Activated T-helper 1 cell treated with anti-CD3 and anti-CD28 coated beads, Interleukin-12 subunit alpha, Interleukin-12 subunit beta, Interleukin-2, Interleukin-4 antibody, amounts not matched to agents 30 ng/mL and 10 ng/mL and 1 ng/mL, durations not matched to agents 14 hours and 24 hours and 36 hours (primary cell): ENCODE measurements at places on chromosomes 7 and 10.

DNA sequence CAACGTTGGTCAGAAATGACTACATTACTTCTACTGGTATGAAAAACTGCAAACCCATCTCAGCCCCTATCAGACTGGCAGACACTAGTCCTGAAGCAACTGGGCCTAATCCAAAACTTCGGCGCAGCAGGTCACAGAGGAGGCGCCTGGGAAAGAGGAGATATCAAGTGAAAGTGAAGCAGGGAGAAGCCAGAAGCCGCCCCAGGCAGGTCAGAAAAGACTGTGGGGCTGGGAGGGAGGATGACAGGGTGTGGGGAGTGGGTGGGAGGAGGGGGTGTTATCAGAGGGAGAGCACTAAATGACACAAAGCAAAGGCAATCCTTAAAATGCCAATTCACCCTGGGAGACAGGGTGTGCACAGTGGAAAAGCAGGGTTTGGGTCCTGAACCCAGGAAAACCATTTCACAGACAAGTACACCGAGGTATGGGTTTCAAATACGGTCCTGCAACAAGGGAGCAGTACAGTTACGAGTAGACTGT, 731 bp downstream of the CHCHD3 start:
- DNase-seq, result no peak

- no peak for DNase-seq
These were observed 357.1 kb downstream of the TCERG1L start for GRCh38 chr10:130954326-130954905.

DNA sequence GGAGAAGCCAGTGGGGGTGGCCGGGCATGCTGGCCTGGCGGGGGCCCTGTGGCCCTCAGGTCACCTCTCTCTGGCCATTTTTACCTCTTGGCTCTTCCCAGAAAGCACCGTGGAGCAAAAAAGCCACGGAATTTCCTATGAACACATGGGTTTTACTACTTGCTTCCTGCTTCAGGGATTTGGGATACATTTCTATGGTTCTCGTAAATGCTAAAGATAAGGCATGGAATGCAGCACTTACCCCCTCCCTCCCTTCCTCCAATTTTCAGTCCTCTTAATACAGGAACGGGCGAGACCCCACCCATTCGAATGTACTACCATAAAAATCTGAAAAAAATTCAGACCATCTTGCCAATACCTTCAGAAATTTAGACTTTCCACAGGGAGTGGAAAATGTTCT, 279.7 kb downstream of the ARHGAP12 start:
- no peak for DNase-seq

DNA sequence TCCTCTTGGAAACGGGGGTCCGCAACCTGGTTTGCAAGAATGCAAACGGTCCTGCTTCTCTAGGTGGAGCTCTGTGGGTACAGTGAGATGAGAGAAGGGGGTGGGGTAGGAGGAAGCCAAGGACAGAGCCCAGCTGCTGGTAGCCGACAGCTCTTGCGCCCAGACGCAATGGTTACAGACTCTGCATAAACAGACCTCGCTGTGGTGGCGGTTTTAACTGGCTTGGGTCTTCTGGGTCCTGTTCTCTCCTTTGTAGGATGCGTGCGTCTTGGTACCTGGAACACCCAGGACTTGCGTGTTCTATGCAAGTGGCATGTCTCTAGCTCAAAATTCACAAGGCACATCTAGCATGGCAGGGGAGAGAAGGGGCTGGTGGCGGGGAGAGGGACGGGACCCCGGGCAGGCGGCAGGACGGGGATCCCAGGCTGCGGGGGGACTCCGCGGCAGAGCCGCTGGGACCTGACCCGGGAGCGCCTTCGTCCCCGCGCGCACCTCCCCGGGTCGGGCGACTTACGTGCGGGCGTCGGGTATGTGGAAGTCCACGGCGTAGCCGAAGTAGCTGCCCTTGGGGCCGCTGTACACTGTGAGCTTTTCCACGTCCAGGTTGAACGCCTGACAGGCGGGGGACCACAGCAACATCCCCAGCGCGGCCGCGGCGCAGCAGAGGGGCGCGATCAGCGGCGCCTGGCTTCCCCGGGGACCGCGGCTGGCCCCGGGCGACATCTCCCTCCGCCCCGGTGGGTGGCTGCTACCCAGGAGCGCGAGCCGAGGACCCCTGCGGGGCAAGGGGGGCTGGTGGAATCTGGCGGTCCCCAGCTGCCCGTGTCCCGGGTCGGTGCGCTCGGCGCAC, 448 bp downstream of the ITGA8 start:
- no peak for DNase-seq

- no peak for DNase-seq
These were observed 49.7 kb downstream of the CUZD1 start for GRCh38 chr10:122795924-122796323.

- no peak for DNase-seq
These were observed 42.7 kb downstream of the TMEM26 start for GRCh38 chr10:61410353-61411070.

- DNase-seq, result no peak
These were observed 30.3 kb upstream of the LSM8 start for GRCh38 chr7:118153551-118154177.

GRCh38 chr10:49534670-49535381, 4.1 kb downstream of the ERCC6 start:
- DNase-seq, result no peak

- DNase-seq, result peak; percentile 51
These were observed 81.1 kb downstream of the ZMIZ1 start for GRCh38 chr10:79149662-79150443.

DNA sequence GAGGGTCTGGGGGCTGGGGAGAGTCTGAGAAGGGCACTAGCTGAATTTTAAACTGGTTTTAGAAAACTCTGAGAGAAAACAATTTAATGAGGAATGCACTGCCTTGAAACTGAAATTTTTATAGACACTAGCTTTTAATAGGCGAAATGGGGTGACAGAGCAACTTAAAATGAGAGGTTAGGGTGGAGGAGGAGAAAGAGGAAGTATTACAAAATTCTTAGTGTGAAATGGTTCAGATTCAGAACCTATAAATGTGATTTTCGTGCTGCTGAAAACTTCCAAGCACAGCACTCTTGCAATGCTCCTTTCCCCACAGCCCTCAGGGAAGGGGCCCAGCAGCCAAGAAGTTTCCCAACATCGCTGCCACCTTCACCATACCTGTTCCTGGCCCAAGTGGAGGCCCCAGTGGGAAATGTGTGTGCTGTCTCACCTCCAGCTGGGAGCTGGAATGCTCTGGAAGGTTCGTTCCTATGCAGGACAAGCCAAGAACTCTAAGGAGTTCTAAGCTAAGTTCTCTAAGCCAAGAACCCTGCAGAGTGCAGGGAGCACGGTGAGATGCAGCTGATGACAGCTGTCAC, 60.0 kb downstream of the ATXN7L1 start:
- no peak for DNase-seq

DNA sequence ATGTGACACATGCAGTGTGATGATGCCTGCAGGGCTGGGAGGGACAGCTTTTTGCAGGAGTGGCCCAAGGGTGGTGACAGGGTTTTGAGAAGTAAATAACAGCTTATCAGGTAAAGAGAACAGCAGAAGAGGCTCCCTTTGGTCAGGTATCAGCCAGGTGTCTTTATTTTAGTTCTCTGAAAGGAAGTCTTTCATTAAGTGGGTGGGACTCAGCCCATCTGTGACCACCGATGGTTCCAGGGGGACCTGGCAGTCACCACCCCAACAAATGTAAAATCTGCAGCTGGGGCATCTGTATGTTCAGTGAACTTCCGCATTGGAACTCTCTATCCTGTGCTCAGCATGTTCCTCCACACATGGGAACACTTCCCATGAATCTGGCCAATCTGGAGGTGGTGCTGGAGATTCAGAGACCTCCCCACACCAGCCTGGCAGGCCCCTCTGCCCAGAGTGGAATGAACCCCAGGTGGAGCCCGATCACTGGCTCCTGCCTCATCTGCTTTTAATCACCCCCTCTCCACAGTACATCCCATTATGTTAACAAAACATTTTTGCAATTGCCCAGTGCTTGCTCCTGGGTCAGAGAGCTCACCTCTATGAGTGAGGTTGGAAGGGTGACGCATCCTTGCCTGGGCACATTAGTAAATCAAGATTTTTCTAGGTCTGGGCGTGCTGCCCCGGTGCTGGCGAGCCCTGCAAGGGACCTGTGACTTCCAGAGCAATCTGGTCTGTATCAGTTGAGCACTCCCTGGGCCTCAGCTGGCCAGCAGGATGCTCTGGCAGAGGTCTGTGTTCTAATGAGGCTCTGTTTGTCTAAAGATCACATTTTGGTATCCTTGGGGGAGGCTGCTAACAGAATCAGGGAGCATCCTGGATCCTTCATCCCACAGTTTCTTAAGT, 140.4 kb upstream of the GDF10 start:
- DNase-seq, result no peak

DNA sequence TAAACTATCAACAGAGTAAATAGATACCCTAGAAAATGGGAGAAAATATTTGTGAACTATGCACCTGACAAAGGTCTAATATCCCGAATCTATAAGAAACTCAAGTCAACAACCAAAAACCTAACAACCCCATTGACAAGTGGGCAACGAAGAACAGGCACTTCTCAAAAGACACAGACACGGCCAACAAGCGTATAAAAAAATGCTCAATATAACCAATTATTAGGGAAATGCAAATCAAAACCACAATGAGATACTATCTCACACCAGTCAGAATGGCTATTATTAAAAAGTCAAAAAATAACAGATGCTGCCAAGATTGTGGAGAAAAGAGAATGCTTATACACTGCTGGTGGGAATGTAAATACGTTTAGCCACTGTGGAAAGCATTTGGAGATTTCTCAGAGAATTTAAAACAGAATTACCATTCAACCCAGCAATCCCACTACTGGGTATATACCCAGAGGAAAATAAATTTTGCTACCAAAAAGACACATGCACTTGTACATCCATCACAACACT, 63.2 kb upstream of the CAV2 start:
- DNase-seq, result no peak

- DNase-seq, result no peak
These were observed 107.4 kb downstream of the ATXN7L1 start for GRCh38 chr7:105768898-105769507.

DNA sequence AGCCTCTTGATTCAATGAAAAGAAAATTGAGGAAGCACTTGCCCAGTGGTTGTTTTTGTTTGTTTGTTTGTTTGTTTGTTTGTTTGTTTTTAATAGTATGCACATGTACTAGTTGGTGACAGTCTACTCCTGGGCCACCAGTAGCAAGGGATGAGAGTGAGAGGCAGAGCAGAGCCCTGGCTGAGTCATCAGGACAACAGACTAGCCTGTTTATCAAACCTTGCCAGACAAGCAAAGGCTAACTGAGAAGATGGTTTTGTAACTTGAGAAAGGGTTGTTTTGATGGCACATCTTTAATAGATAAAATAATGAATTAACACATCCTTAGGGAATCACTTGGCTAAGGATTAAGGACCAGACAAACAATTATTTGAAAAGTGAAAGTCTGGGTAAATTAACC, 78.1 kb downstream of the INHBA start:
- no peak for DNase-seq

DNA sequence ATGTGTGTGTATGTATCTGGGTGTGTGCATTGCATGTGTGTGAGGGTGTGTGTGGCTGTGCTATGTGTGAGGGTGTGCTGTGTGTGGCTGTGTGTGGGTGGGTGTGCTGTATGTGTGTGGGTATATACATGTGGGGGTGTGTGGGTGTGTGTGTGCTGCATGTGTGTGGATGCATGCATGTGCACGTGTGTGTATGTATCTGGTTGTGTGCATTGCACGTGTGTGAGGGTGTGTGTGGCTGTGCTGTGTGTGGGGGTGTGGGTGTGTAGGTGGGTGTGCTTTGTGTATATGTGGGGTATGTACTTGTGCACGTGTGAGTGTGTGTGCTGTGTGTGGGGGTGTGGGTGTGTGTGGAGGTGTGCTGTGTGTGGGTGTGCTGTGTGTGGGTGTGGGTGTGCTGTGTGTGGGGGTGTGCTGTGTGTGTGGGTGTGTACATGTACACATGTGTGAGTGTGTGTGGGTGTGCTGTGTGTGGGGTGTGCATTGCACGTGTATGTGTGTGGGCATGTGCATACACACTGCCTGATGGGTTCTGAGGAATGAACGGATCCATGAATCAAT, 579.8 kb downstream of the PTPRN2 start:
- no peak for DNase-seq

DNA sequence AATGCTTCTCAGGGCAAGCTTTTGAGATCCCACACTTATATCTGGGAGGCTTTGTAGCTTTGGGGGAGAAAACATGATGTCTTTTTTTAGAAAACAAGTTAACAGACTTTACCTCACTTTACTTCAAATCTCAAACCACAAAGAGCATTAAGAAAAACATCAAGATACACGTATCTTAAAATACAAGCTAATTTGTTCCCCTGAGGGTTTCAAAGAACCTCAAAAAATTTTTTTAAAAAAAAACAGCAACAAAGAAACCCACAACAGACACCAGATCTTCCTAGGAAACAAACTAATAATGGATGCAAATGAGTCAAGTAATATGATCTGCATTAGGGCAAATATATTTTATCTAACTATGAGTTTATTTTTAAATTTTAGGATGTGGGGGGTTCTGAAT, 24.7 kb downstream of the FAM3C start:
- no peak for DNase-seq

- DNase-seq, result no peak
These were observed 96.9 kb downstream of the IQUB start for GRCh38 chr7:123437447-123437995.

- no peak for DNase-seq
These were observed 118.7 kb upstream of the GJD4 start for GRCh38 chr10:35486297-35486990.

DNA sequence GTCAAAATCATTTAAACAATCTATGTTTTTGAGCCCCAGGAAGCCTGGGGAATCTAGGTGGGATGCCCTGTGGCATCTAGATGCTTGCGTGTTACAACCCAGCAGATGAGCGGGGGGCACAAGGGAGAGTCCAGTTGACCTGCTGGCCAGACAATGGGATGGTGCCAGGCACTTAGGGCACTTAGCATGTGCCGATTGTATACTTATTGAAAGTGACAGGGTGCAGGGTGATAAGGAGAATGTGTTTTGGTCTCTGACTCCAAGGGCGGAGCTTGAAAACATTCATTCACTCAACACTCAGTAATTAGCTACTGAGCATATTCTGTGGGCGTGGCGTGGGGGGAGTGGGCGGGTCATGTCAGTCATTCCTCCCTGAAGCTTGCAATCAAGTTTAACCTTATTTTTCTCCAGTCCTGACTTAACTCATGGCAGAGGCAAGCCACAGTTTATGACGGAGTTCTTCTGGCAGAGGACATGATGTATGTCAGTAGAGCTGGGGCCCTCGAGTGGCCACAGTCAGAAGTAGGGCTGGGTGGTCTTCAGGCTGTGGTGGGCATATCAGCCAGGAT, 115.1 kb downstream of the PRKCQ start:
- no peak for DNase-seq

- no peak for DNase-seq
These were observed 128.9 kb downstream of the RGS10 start for GRCh38 chr10:119413471-119414080.

DNA sequence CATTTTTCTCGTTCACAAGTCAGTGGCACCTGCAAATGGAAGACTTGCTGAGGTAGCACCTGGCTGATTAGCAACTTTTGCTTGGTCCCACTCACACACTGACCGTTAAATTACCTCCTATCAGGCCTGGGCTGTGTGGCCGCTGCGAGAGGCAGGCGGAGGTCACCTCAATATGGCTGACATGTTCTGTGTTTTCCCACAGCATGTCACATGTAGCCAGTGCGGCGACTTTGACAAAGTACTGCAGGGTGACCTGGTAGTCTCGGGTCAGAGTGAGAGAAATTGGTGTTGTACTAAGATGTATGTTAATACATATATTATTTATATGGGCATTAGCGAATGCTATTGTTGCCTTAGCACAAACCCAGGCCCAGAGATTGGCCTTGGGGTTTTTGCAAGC, 307.5 kb downstream of the LRMDA start:
- no peak for DNase-seq

GRCh38 chr7:438916-439315, 80.7 kb downstream of the PDGFA start:
- DNase-seq, result no peak

- no peak for DNase-seq
These were observed 182.1 kb downstream of the ARID5B start for GRCh38 chr10:62083412-62084267.
